ENCODE measurements at places on chromosomes 3 and 15.

- no peak for DNase-seq
Measured at GRCh38 chr15:82646250-82647044, 716 bp downstream of the CPEB1 start.

GRCh38 chr3:147298511-147298982, 107.8 kb downstream of the ZIC4 start:
- DNase-seq = peak; percentile 61

DNA sequence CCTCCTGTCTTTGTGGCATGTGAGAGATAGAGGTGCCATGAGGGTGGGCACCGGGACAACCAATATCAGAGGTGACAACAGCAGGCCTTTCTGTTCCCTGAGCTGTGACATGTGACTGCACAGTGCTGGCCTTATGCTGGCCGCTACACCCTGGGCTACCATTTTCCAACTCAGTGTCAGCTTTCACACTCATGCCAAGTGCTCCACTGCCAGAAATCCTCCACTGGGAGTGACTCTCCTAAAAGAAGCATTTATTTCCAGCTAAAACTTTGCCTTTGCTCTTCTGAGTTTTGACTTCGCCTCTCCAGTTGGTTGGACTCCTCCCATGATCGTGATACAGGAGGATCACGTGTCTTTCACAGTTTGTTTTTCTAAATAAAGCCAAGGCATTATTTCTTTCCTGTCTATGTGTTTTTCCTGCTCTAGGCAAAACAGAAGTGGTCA, 31.4 kb downstream of the CA12 start:
- DNase-seq = peak; percentile 80

DNA sequence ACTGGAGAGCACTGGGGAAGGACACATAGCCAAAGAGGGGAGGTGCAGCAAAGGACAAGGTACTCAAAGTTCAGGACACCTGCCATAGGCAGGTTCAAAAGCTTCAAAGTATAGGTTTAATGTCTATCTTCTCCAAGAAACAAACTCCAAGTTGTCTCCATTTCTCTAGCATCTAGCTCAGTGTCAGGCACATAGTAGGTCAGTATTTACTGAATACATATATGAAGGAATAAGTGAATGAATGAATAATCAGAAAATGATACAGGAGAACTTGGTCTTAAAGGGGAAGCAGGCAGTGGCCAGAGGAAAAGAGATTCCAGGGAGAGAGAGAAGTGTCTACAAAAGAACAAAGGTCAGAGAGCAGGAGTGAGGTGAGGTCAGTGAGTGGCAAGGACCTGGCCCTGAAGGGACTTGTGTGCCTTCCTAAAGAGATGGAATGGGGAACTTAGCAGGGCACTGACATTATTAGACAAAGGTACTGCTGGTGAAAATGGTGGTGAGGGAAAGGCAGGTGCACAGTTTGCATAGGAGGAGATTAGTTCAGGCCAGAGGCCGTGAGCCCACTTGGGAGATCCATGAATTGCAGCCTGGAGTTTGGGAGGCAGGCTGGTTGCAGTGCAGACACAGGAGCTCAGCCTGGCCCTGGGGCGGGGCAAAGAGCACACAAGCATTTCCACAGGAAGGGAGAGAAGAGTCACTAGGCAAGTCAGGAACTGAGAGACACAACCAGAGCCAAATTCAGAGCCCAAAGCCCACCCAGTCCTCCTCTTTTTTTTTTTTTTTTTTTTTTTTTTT, 21.4 kb downstream of the TBC1D2B start:
- no peak for DNase-seq
